ENCODE measurements at places on chromosomes 12 and 14.

GRCh38 chr12:114623737-114624136, 60.2 kb downstream of the TBX3 start:
- DNase-seq: no peak

DNA sequence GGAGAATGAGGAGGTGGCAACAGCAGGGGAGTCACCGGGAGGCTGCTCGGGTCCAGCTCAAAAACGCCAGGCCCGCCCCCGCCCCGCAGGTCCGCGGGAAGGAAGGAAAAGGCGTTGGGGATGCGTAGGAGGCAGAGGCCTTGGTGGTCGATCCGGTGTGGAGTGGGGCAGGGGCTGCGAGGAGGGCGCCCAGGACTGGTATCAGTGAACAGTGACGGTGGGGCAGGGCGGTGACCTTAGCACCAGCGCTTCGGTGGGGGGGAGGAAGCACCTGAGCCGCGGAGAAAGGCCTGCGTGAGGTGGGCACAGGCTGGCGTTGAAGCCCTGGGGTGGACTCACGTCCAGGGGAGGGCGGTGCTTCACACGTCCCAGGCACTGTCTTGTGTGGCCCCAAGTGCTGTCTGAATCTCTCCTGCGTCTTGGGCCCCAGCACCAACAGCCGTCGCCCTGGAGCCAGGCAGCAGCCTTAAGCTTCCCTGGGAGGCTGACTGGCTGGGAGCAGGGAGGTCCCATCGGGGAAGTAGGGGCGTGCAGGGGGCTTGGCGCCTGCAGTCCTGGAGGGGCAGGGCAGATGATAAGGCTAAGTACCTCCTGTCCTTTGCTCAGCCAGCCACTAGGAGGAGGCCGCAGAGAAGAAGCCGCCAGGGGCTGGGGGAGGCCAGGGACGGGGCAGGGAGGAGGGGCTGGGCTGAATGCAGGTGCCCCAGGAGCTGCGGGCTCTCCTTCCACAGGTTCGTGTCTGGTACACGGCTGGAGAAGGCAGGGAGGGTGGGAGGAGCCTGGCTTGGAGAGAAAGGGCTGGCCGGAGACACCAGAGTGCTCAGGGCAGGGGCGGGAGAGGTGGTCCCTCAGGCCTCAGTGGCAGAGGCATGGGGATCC, 26.5 kb downstream of the ZBTB42 start:
- no peak for DNase-seq

- DNase-seq: peak; percentile 26
Observed at GRCh38 chr14:50531595-50532501, 521 bp downstream of the MAP4K5 start.

DNA sequence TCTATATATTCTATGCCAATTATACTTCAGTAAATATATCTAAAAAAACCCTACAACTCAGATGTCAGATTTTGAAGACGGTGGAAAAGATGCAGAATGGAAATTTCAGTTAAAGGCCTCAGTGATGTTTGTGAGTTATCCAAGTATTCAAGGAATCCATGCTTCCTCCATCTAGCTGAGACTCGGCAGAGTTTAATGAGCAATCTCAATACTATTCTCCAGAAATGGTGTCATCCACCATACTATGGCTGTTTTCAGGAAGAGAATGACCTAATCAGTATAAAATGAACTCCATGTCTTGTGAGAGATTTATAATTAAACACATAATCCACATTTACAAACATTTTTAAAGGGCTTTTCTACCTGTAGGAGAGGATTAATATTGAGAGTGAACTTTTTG, 66.0 kb downstream of the KLHL28 start:
- DNase-seq: no peak

GRCh38 chr12:48157889-48158370, 615 bp upstream of the ASB8 start:
- no peak for DNase-seq

DNA sequence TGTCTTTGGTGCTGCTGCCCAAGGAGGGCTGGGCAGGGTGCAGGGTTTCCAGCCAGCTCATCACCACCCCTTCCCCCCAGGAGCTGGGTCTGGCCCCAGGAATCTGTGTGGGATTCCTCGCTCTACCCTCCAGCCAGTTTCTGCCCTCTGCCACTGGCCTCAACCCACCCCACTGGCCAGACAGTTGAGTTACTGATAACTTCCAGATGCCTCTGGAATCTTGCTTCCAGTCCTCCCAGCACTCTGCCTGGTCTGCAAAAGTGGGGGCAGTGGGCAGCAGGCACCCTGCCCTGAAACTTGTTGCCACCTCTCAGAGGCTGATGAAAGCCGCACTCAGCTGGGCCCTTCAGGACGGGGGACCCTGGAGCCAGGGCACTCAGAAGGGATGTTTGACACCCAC, 20.1 kb upstream of the TBX3 start:
- DNase-seq: no peak

- no peak for DNase-seq
Observed at GRCh38 chr14:101473045-101473729, 88.1 kb upstream of the DIO3 start.

- no peak for DNase-seq
Observed at GRCh38 chr14:39615352-39615751, 183.1 kb upstream of the FBXO33 start.
